ENCODE measurements at places on chromosomes 6 and 20. TPM values are rescaled to one million over a fixed set of nuclear protein-coding genes. Genes with fewer than 3 reads are reported as not detected.

GRCh38 chr6:38773338-38773737 lies 58.2 kb downstream of the DNAH8 start:
- DNase-seq, result no peak

GRCh38 chr6:36399970-36400369 lies 12.5 kb upstream of the ETV7 start:
- no peak for DNase-seq

- DNase-seq, result peak; percentile 87
Measured at GRCh38 chr6:35522660-35523658, 10.3 kb upstream of the TULP1 start.

GRCh38 chr6:35214869-35215664 lies 1.3 kb downstream of the SCUBE3 start:
- no peak for DNase-seq

DNA sequence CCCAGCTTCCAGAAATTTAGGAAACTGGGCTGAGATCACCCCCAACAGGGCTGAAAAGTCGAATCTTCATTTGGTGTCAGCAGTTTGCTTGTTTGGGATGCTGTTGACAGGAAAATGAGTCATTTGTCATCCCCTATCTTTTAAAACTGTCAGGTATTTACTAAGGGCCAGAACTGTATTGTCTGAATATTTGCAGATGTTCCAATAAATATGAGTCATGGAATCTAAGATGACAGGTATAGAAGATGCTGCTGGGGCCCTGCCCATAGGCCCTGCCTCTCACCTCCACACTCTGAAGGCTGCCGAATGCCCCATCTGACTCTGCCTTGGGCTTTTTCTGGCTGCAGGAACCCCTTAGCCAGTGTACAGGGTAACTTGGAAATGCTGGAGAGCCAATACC lies 3.9 kb downstream of the ETV7 start:
- no peak for DNase-seq

TSHZ2 gene
- 20.1 TPM for total RNA-seq

GPX5 gene
- total RNA-seq, result not detected

DNA sequence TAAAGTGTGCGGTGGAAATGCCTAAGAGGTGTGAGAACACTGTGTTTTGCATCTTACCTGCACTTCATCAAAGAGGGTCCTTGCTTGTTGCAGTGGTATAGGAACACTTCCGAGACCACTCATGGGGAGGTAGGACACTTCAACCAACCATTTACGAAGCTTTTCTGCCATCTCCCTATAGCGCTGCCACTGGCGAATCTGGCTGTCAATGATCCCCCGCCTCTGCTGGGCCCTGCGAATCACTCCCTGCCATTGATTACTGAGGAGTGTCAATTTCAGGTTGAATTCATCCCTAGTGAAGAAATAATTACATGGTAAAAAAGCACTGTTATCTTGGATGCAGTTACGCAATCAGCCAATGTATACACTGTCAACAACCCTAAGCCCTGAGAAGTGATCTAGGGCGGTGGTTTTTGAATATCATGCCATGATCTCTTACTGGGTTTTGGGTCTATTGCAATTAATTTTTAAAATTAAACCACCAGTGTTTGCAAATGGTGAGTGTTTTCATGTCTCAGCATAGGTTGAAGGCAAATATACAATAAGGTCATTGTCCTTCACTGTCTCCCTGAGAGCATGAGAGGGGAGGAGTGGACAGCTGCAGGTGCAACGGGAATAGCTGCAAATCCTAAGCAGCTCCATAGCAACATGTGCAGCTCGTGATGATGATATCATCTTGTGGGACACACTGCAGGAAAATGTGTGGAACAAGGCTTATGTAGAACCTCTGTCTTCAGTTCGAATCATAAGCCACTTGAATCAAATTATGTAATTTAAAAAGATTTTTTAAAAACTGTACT lies 400.6 kb downstream of the ESR1 start:
- DNase-seq, result no peak

GRCh38 chr6:44957156-44957555 lies 371.0 kb upstream of the RUNX2 start:
- no peak for DNase-seq

PRKN gene
- 19.8 TPM for total RNA-seq

DNA sequence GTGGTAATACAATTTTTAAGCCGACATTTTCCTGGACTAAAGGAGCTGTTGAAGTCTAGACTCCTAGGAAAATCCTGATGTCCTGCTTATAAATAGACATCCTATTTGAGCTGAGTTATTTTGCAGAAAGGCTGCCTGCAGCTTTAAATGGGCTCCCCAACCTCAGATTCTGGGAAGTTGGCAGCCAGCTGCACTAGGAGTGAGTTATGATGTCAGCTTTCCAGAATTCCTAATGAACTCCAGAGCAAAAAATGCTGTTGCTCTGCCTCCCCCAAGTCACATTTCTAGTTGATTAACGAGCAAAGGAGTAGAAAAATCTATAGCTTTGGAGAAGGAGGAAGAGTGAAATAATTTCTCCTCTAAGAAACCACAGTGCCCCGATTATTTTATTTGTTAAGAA lies 346.3 kb upstream of the SULF2 start:
- DNase-seq, result peak; percentile 87
